ENCODE measurements at places on chromosomes 2 and 18.

- no peak for DNase-seq
Observed at GRCh38 chr2:16093639-16094529, 153.5 kb downstream of the MYCN start.

- DNase-seq, result peak; percentile 61
Observed at GRCh38 chr2:86017901-86018896, 87.5 kb downstream of the POLR1A start.

DNA sequence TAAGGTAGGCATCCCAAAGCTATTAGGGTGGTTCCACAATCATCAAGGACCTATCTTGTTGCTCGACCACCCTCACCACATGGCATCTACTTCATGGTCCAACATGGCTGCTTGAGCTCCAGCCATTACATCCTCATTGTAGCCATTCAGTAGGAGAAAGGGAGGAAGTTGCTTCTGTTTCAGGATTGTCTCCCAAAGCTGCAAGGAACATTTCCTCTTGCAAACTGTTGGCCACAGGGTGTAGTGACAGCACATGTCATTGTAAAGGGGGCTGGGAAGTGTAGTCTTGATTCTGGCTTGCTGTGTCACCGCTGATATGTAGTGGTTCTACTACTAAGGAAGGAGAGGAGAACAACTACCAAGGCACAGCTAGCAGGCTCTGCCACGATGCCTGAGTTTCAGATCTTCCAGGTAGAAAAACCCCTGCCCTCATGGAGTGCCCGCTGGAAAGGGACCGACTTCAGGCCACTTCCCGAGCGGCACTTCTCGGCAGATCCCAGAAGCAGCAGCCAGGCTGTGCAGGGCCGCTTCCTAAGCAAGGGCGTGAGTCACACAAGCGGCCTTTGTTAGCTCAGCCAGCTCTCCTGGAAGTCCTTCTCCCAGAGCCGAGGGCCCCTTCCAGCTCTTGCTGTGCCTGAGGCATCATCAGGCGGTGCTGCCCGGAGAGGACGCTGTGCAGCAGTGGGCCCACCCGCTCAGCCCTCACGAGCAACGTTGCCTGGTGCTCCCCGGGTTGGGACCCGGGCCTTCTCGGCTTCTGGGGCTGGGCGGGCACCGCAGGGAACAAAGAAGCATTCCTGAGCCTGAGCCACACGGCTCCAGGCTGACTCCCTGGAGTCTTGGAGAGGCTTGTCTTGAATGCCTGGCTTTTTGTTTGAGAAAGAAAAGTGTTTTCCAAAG is 58.2 kb downstream of the HS6ST1 start:
- peak; percentile 57 for DNase-seq

- no peak for DNase-seq
Observed at GRCh38 chr18:261398-262073, 6.3 kb downstream of the THOC1 start.

DNA sequence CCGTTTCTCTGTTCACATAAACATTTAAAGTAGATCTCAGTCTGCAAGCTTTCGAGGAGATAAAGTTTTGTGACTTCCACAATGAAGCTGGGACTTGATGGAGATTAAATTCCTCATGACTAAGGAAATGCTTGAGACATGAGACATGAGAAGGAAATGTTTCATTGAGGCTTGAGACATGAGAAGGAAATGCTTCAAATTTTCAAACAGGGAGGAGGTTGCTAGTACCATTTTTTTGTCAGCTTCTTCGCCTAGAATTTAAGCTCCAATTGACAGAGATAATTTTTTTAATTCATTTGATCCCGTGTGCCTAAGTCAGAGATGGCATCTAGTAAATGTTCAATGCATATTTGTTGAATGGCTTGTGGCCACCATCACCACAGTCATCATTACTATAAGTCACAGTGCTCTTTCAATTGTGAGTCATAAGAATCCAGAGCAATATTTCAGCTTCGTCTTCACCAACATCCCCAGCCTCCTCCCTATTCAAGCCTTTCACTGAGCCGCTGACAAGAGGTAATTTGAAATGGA is 543 bp upstream of the MARCHF4 start:
- no peak for DNase-seq

DNA sequence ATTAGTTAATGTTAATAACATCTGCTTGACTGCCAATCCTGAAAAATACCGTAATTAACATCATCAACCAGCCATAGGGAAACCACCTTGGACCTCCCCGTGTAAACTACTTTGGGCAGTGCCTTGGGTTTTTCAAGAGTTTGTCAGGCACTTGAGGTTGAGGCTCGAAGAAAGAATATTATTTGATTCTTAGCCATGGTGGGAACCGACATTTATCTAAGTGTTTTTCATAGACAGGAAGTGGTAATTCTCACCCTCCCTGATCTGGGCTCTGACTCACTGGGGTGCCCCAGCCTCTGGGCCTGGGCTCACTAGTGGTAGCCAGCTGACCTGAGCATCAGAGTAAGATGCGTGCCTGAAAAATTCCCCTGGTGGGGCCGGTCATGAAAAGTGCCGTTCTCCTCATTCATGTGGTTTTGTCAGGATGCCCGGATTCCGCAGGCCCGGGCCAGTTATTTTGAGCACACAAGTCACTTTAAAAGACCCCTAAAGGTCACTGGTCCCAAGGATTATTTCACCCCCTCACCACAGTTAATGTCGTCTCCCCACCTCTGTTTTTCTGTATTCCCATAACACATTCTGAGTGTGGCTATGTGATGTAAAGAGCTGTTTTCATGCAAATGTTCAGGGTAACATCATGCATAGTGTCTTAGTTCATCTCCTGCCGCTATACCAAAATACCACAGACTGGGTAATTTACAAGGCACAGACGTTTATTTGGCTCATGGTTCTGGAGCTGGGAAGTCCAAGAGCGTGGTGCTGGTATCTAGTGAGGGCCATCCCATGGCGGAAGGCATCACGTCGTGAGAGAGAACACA is 21.6 kb upstream of the SPATA3 start:
- no peak for DNase-seq

DNA sequence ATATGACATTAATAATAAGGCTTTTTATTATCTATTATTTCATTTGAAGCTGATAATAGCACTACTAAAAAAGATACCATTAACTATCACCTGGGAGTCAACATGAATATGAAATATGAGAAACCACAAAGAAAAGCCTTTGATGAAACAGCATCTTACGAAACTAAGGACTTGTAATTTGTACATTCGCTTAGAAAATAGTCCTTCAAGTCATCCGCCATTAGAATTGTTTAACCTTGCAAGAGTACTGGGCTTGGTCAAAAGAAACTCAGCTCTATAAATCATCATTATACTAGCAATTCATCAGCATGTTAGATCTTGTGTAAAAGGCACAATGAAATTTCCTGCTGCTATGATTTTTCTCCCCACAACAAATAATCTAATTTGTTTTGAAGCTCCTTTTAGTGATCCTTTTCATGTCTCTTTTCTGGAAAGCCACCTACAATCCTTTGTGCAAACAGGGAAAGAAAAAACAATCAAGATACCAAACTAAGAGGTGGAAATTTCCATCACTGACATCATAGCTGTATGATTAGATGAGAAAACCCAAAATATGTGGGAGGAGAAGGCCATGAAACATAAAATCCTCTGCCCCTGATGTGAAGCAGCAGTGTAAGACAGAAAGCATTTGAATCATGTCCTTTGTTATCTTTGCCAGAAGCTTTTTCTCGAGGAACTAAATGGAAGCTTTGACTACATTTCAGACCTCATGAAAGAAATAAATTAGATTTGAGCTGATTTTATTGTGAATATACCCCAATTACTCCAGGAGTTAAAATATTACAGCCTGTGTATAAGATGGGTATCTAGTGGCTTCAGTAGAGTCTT is 31.2 kb downstream of the SCN9A start:
- DNase-seq, result no peak

DNA sequence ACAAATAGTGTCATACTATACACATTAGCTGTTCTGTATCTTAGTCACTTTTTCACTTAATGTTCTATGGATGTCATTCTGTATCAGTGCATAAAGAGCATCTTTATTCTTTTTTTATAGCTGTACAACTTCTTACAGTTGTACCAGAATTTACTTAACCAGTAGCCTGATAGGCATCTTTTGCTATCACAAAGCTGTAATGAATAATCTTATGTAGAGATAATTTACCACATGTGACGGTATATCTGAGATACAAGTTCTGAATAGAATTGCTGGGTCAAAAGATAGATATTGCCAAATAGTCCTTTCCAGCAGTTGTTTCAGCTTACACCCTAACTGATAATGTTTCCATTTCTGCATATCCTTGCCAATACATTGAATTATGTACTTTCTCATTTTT is 70.0 kb downstream of the PTRHD1 start:
- DNase-seq, result no peak

DNA sequence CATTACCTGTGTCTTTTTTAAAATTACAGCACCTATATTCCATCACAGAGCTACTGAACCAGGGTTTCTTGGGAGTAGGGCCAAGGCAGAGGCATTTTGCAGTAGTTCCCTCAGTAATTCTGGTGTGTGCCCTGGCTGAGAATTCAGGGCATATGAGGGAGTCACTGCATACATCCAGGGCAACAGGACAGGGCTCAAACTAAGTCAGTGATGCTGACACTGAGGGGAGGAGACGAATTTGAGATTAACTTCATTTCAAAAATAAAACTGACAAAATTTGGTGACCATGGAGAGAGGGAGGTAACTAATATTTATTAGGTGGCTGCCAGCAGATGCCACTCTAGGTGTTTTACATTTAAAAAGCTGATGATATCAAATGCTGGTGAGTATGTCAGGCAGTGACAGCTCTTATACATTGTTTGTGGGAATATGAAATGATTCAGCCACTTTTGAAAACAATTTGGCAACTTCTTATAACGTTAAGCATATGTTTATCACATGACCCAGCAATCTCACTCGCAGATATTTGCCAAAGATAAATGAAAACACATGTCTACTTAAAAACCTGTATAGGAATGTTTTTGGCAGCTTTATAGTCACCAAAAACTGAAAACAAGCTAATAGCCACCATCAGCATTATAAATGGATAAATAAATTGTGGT is 20.3 kb downstream of the STRADB start:
- DNase-seq, result no peak

- DNase-seq, result no peak
Observed at GRCh38 chr18:21049306-21049705, 62.3 kb downstream of the ROCK1 start.

DNA sequence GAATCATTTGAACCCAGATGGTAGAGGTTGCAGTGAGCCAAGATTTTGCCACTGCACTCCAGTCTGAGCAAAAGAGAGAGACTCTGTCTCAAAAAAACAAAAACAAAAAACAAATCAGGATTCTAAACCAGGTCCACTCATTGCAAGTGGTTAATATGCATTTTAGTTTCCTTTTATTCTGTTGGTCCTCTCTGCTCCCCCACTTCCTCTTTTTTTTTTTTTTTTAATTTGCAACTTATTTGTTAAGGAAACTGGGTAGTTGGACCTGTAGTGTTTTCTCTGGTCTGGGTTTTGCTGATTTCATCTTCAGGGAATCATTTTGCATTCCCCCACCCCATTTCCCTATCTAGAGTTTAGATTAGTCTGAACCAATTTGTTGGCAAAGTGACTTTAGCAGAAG is 14.0 kb downstream of the FER1L5 start:
- DNase-seq, result no peak

GRCh38 chr18:36366994-36367839 is 69.7 kb downstream of the FHOD3 start:
- DNase-seq, result no peak

DNA sequence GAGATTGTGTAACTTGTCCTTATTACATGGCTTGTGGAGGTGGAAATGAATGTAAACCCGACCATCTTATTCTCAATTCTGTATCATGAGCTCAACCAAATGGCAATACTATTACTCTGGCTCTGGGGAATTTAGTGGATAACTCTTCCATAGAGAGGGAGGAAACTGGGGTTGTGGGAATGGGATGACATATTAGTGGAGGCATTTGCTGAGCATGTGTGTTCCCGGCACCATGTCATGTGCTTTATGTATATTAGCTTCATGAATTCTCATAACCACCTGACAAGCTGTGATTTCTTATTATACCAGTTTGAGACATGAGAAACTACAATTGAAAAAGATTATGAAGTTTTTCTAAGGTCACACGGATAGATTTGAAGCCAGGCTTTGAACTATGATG is 112.8 kb upstream of the TMEFF2 start:
- no peak for DNase-seq

DNA sequence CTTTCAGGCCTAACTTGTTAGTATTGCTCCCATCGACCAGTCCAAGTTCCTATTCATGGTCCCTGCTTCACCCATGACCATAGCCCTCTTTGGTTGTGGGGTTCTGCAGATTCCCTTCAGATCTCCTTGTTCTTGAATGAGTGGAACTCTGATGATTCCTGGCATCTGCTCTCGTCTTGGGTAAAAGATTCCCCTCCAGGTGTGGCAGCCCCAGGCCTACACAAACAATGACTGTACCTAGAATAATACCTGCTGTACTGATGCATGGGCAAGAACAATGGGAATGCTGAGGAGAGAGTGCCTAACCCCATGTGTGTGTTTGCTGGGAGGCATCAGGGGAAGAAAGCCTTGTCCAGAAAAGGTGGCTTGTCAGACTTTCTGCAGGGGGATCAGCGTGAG is 39.2 kb upstream of the MRPL19 start:
- no peak for DNase-seq

GRCh38 chr2:120203251-120204021 is 19.8 kb downstream of the TMEM185B start:
- no peak for DNase-seq

DNA sequence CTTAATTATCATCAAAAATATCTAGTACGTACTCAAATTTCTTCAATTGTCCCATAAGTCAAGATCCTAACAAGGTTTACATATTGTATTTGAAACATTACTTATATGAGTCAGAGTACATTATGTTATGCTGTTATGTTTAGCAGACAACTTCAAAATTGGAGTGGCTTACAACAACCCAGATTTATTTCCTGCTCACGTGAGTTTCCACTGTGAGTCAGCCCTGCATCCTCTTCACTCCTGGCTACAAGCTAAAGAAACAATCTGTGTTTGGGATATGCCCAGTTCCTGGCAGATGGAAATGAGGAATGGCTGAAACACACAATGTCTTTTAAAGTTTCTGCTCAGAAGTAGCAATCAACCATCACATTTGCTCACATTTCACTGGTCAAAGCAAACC is 31.5 kb upstream of the TANC1 start:
- no peak for DNase-seq

- DNase-seq, result peak; percentile 79
Observed at GRCh38 chr2:158761621-158762020, 33.5 kb upstream of the DAPL1 start.

- DNase-seq, result no peak
Observed at GRCh38 chr2:222701721-222702131, 30.3 kb downstream of the MOGAT1 start.

- DNase-seq, result no peak
Observed at GRCh38 chr2:223578846-223579245, 23.3 kb downstream of the SCG2 start.

- DNase-seq, result no peak
Observed at GRCh38 chr18:27143580-27144287, 41.4 kb downstream of the CHST9 start.

- no peak for DNase-seq
Observed at GRCh38 chr18:32422201-32422600, 48.5 kb downstream of the GAREM1 start.

DNA sequence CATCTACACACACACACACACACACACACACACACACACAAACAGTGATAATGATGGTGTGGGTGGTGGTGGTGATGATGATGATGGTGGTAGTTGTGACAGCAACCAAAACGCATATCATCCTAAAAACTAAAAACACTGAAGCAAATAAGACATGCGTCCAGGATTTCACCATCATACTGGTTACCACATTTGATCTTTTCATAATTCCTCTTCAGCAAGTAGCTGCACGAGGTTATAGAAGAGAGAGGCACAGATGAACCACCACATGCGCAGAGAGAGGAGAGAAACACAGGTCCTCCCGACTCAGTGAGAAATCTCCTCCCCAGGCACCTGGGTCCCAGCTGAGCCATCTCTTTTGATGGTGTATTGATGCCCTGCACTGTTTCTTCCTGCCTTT is 393.3 kb downstream of the METTL4 start:
- DNase-seq, result no peak
